ENCODE measurements at places on chromosomes 7 and 10.

DNA sequence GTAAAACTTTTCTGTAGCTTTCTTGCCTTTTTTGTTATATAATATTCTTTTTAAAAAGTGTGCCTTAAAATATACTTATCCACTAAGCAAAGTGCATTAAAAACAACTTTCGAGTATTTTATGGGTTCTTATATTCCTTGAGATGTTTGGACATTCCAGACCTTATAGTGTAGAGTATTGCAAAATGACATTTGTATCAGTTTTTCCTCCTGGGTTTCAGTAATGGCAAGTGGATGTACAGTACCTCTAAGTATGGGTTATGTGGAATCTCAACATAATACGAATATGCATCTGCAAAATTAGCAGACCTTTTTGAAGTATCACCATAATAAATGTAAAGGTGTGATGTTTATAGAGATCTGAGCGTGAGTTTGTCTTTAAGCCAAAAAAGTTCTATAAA lies 2.7 kb downstream of the CDK13 start:
- no peak for DNase-seq

DNA sequence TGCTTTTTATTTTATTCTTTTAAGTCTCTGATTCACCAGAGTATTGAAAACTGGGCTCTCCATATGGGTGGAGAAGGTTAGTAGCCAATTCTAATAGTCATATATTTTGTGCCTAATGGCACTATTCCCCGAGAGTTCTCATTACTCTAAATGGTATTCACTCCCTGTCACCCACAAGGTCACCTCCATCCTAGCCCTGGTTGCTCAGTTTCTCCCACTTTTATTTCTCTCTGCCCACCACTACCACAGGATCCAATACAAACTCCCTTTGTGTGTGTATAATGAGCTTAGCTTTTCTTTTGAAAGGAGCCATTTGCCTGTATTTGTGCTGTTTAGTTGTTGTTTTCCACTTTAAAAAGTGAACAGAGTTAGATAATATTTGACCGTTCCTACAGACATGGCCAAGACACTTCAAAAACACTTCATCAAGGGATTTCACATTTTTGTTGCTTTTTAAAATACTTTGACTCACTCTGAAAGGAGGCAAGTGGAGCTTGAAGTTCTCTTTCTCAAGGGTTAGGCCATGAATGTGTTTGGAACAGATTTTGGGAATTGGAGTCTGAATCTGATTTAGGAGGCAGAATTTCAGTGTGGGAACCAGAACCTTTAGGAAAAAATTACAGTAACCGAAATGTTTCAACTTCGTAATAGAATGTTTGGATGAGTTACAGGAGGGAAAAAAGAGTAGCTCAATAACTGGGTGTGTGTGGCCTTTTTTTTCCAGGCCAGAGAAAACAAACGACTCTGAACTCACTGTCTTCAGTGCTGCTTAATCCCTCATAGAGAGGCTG lies 321.3 kb downstream of the BICC1 start:
- no peak for DNase-seq

GRCh38 chr10:99290306-99290705 lies 38.9 kb upstream of the CNNM1 start:
- no peak for DNase-seq

- DNase-seq: no peak
Observed at GRCh38 chr7:42274053-42274452, 37.0 kb upstream of the GLI3 start.

DNA sequence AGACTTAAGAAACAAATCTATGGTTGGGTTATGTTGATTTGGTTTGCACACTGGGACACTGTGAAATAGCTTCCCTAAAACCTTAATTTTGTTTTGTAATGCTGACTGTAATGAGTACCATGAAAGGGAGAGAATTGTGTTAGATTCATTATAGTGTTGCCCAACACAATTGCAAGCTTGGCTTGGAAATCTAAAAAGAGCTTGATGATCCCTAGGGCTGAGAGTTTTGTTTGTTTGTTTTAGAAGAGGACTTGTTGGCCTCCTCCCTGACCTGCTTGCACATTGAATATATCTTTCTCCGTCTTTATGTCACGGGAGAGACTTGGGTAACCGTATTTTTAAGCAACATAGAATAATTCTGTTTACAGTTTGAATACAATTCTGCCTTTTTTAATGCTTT lies 410.1 kb downstream of the ARL4A start:
- DNase-seq: no peak

DNA sequence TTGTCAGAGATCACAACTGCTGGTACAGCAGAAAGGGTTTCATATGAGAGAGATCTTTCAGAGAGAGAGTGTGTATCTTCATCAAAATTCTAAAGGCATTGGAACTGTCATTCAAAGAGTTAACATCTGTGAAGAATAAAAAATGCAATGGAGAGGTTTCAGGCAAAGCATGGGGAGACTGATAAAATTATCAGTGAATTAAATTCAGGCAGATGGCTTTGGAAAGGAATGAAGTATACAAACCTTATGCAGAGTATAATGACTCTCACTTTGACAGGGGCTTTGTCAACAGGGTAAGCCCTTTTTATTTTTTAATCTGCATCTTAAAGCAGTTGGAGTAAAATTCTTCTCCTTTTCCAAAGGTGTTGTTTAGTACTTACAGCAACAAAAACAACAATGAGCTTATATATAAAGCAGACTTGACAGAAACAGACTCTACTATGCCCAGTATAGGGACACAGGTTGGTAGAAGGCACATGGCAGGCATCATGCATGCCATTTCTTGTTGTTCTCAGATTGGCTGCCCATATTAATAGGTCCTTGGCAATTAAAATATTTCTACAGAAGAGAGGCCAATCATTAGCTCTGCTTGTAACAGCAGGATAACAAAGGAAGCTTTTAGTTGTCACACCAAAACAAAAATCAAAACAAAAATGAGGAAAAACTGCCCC lies 54.9 kb upstream of the NXPH1 start:
- no peak for DNase-seq

GRCh38 chr7:103325744-103326143 lies 18.8 kb downstream of the DNAJC2 start:
- no peak for DNase-seq

DNA sequence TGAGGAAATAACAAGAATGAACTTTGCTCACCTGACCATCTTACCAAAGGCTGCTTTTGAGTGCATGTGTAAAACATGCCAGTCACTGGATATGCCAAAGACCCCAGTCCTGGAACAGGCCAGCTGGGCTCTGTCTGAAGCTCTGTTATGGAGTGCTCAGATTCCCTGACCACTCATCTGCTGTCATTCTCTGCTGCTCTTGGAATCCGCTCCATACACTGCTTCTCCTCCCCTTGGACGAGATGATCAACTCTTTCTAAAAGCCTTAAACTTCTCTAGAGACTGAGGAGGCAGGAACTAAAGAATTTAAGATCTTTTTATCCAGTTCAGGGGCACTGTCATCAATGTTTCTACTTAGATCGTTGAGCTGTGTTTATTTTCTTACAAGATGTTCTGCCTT lies 100.2 kb downstream of the SPAG6 start:
- DNase-seq: no peak

DNA sequence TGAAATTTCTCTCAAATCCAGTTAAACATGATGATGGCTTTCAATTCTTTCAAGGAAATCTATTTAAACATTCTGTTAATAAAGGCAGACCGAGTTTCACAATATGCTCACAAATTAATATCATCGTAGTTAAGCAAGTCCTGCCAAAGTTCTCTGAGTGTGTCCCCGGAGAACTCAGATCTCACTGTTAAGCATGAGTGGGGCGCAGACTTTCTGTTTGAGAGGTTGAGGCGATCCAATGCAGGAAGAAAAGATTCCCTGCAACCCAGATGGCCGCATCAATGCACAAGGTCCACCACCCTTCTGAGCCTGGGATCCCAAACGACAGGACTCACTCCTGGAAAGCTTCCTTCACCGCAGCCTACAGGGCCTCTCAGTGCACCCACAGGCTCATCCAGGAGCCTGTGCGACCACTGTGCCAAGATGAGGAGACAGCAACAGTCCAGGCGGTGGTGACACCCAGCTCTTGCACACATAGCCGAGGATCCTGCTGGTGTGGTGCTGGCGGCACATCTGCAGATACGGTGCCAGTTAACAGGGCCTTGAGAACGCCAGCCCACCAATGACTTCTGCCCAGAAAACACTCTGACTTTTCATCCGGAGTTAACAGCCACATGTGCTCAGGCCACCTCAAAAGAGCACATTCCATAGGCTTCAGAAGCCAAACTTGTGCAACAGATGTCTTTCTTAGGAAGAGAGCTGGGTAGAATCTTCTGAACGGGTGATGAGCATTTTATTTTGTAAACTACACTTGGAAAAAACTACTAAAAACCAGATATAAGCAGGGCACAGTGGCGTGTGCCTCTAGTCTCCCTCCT lies 102.1 kb downstream of the ZRANB1 start:
- DNase-seq: no peak

All from heart right ventricle (tissue), 16 donors.